ENCODE measurements at places on chromosomes 5 and 9.

DNA sequence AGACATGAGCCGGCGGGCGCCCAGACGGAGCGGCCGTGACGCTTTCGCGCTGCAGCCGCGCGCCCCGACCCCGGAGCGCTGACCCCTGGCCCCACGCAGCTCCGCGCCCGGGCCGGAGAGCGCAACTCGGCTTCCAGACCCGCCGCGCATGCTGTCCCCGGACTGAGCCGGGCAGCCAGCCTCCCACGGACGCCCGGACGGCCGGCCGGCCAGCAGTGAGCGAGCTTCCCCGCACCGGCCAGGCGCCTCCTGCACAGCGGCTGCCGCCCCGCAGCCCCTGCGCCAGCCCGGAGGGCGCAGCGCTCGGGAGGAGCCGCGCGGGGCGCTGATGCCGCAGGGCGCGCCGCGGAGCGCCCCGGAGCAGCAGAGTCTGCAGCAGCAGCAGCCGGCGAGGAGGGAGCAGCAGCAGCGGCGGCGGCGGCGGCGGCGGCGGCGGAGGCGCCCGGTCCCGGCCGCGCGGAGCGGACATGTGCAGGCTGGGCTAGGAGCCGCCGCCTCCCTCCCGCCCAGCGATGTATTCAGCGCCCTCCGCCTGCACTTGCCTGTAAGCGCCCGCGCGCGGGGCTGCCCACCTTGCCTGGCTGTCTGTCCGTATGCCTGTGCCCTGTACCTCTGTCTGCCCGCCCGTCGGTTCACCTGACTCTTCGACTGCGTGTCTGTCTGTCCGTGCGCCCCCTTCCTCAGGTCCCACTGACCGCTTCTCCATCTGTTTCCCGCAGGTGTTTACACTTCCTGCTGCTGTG lies 412 bp downstream of the FGF18 start:
- no peak for DNase-seq

DNA sequence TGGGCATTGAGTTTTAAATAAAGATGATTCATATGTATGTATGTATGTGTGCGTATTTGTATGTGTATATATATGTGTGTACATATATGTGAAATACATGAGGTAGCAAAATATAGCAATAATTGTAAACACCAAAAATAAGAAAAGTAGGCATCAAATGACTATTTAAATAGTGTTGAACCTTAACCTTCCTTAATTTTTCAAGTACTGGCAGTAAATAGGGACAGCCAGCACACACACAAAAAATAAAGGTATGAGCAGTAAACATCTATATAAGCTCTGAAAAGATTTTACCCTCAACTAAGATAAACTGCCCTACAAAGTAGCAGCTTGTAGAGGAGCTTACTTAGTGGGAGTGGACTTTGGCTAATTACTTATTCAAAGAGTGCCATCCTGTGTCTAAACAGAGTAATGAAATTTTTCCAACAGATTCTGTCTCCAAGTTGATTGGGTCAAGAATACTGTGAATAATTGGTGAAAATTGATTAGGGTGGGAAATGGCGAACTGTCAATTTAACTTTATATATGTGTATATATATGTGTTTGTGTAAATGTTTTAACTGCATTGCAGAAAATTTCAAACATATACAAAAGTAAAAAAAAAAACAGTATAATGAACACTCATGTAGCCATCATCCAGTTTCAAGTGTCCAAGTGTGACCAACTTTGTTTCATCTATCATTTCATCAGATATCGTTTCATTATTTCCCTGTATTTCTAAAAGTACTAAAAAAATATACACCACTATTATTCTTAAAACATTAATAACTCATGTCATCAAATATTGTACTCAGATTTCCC lies 2.0 kb upstream of the ADAMTS6 start:
- no peak for DNase-seq

DNA sequence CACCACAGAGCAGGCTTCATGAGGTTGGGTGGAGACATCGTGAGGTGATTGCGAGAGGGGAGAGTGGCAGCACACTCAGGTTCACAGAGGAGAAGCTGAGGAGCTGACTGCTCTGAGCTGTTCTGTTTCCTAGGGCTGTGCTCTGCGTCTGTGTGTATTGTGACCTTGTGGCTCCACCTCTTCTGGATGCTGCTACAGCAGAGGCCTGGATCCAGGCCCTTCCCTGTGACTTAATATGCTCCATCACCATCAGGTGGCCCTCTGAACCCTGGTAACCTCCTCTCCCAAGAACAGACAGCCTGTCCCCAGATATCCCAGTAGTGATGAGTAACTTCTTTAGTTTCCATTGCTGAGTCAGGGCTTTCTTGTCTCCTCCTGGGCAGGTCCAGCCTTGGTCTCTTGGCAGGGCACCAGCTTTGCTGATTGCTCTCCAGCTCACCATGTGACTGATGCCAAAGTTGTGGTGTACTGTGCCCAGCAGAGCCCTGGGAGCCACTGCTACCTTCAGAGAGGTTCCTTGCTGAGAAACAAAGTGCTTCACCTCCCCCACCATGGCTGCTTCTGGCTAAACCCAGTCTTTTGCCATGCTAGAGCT lies 212.8 kb upstream of the CHD1 start:
- DNase-seq: no peak

DNA sequence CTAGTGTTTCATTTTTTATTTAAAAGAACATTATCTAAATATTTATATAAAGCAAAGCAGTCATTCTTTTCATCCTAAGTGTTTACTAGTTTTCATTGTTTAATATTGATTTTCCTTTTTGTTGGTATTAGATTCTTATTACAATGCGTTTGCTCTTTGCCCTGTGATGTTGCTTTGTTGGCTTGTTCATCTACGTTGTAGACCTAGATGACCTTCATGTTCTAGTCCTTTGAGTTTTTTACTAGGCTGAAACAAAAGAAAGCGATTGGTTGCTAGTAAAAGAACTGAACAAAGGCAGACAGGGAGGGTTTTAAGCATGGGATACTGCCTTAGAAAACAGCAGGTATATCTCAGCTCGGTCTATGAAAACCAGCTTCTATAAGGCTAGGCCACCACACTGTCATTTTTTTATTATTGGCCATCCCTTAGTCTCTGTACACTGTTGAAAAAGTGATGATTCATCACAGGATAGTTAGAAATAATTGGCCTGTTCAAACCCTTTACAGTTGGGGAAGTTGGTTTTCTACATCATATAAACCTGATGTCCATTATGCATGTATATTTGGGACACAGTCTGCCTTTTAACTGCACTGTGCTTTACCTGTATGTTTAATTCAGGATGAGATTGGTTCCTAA lies 119.0 kb downstream of the ZCCHC7 start:
- DNase-seq: no peak

- DNase-seq: no peak
Measured at GRCh38 chr9:33277484-33277883, 12.6 kb downstream of the CHMP5 start.

DNA sequence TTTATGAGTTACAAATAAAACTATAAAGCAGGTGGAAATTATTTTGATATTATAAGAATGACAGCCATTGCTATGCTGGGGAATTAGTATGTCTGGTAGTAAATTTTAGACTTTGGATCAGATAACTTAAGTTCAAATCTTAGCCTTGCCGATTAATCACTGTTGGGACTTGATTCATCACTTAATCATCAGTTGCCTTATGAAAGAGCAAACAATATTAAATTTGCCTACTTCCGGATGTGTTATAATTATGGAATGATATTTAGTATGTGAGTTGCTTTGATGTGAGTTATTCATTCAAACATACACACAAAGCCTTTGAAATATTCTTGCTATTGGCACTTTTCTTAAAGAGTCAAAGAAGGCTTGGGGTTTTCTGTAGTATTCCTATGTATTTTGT lies 717.7 kb downstream of the BRINP1 start:
- no peak for DNase-seq

DNA sequence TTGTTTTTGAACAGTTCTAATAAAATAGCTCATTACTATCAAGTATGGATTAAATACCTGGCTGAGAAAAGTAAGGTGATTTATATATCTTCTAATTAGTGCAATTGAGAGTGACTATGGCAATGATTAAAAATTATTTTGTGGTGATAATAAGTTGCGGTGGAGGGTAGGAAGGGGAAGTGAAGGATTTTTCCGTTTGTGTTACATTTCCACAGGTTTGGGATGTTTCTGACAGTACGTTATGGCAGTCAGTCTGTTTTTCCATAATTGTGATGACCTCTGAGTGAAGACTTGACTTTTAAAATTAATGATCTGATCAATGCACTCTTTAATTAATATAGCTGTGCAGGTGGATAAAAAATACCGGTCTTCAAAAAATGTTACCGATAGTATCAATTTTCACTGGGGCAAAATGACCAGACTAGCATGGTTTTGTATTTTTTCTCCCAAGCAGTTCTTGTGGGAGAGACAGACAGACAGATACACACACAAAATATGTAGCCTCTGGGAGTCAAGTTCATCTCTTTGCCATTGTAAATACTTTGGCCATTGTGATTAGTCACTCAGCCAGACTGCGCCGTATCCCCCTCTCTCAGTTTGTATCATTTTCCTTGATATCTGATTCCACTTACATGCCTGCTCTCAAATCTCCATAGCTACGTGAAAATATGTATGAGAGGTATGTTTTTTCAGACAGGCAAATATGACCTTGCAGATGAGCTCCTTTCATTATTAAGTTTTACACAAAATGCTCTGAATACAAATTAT lies 60.2 kb downstream of the ARHGAP26 start:
- DNase-seq: no peak

GRCh38 chr9:132885720-132886333 lies 7.1 kb downstream of the SPACA9 start:
- DNase-seq: no peak

- DNase-seq: no peak
Measured at GRCh38 chr9:38112049-38112448, 43.0 kb upstream of the SHB start.

All from activated T-helper 9 cell treated with anti-CD3 and anti-CD28 coated beads, Interleukin-2, amount 50 U/mL, for 16 hours (primary cell).